Right cardiac atrium (tissue), 5 donors: ENCODE measurements at places on chromosomes 16 and 17. TPM values are rescaled to one million over a fixed set of nuclear protein-coding genes. Genes with fewer than 3 reads are reported as not detected.

- DNase-seq: no peak
These were observed 579.1 kb downstream of the CDH13 start for GRCh38 chr16:83205896-83206295.

- no peak for DNase-seq
These were observed 444.9 kb downstream of the SOX9 start for GRCh38 chr17:72565758-72566157.

DNA sequence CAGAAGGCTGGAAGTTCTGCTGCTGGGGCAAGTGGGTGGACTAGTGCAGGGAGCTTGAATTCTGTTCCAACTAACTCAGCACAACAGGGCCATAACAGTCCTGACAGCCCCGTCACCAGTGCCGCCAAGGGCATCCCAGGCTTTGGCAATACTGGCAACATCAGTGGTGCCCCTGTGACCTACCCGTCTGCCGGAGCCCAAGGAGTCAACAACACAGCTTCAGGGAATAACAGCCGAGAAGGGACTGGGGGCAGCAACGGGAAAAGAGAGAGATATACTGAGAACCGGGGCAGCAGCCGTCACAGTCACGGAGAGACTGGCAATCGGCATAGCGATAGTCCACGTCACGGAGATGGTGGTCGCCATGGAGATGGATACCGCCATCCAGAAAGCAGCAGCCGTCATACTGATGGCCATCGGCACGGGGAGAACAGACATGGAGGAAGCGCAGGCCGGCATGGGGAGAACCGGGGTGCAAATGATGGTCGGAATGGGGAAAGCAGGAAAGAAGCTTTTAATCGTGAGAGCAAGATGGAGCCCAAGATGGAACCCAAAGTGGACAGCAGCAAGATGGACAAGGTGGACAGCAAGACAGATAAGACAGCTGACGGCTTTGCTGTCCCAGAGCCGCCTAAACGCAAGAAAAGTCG is 9.4 kb upstream of the PSMC5 start:
- no peak for DNase-seq

Gene PKMYT1
- not detected for total RNA-seq

DNA sequence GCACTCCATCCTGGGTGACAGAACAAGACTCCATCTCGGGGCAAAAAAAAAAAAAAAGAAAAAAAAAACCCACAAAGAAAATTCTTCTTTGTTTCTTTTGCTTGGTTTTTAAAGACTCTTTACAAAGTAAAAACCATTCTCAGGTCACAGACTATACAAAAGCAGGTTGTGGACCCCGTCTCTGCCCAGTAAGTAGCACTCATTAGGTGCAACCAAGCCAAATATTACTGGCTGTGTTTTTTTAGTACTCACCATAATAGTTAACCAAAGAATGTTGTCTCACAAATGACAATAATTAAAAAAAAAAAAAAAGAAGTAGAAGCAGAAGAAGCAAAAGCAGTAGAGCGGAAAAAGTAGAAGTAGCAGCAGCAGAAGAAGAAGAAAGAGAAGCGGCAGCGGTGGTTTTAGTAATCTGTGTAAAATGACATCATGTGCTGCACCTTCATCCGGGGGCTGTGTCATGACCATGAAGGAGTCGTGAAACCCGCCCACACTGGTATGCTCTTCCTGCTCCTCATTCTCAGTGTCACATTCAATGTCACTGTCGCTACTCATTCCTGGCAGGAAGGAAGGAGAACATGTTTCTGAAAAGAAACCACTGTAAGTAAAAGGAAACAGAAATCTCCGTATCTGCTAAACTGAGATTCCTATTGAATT is 105.4 kb downstream of the TRIM37 start:
- DNase-seq: peak; percentile 40

Gene HYDIN
- 2.1 TPM for total RNA-seq

DNA sequence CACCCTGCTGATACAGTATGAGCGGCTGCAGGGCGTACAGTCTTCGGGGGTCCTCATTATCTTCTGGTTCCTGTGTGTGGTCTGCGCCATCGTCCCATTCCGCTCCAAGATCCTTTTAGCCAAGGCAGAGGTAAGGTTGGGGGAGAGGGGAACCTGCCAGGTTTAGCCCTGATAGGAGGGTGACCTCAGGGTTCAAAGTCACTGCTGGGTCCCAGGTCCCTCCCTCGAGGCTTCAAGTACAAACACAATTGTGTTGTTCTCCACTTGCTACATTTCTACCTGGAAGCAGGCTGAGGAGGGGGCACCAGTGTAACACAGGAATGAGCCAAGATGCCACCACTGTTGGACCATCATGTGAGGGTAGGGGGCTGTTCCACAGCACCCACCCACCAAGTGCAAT is 22.4 kb downstream of the ABCC3 start:
- DNase-seq: no peak

DNA sequence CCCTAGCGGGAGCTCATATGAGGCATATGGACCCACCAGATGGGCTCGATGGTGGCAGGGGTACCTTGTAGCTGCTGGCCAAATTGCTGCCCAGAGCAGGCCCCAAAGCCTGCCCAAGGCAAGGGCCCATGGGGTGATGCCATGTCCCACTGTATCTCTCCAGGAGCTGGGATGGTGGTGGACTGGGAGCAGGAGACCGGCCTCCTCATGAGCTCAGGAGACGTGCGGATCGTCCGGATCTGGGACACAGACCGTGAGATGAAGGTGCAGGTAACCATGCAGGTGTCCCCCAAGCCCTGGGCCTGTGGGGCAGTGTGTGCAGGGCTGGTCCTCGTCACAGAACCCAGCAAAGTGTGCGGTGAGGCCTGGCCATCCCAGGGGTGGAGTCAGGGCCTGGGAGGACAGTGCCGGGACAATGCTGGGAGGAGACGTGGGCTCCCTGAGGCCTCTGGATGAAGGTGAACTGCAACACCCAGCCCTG is 34.1 kb upstream of the CHMP6 start:
- no peak for DNase-seq

Gene ST3GAL2
- total RNA-seq: 15.4 TPM

Gene KAT7
- total RNA-seq: 68.2 TPM

- no peak for DNase-seq
These were observed 19.9 kb downstream of the DHRS7C start for GRCh38 chr17:9771465-9771864.

Gene ITGAE
- 21.9 TPM for total RNA-seq

GRCh38 chr16:69593751-69594255 is 28.0 kb downstream of the NFAT5 start:
- no peak for DNase-seq
